ENCODE measurements at places on chromosomes 1 and 21.

- DNase-seq: no peak
Measured at GRCh38 chr1:16229976-16230740, 6.8 kb downstream of the CPLANE2 start.

DNA sequence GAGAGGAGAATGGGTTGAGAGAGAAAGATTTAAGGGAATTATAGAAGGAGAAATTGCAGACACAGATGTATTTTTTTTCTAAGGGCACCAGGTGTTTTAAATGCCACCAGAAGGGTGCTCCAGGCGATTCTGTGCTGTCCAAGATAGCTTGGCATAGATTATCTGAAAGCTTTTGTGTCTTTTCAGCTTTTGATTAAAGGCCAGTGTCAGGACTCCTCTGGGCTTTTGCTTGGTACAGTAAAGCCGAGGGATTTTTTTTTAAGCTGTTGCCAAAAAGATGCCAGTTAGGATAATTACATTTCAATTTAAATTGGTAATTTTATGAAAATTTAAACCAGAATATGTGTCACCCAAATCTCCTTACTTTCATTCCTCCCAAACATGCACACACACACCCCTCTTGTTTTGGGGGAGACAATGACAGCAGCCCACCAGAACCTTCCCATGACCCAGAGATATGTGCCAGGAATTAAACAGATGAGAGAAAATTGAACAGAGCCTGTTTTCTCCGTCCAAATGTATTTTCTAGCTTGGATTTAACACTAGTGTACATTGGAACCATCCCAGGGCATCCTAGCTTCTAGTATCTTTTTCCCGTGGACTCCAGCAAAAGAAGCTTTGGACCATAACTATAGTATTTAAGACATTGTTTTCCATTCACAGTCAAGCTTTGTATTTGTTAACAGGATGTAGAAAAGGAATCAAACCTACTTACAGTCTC is 670.7 kb upstream of the CXADR start:
- DNase-seq: no peak

DNA sequence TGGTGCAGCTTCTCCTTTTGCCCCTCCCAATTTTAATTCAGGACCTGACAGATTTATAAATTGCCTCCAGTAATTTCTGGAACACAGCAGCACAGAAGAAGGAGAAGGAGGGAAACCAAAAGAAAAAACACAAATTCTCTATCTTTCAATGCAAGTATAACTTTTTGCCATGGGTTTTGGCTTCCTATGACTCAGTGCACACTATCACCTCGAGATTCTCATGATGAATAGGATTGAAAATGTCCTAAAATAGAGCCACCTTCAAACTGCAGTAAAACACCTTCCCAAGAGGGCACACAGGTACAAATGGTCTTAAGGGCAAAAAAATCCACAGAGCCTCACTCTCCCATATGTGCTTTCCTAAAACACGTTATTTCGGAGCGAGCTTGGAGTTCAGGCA is 113.6 kb downstream of the HLCS start:
- no peak for DNase-seq

- DNase-seq: no peak
Measured at GRCh38 chr1:5949085-5949760, 43.0 kb downstream of the NPHP4 start.

DNA sequence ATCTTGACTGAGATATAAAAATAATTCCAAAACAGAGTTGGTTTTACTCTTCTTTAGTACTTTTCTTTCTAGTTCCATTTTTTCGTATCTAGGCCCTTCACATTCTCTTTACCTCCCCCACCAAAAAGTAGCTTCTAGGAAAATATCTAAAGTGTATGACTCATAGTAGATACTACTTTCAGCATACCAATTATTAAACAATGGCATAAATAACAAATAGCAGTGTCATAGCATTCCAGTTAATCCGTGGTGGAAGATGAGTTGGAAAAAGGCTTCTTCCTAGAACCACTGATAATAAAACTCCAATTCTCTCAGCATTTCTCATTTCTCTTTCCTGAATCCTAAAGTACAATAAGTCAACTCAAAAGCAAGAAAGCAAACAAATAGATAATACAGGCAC is 859.0 kb upstream of the B3GALT2 start:
- DNase-seq: no peak

- DNase-seq: no peak
Measured at GRCh38 chr1:247077213-247077612, 1.4 kb downstream of the ZNF670 start.

- DNase-seq: no peak
Measured at GRCh38 chr1:54610048-54610447, 13.3 kb downstream of the FAM151A start.

GRCh38 chr1:200351826-200352549 is 57.8 kb downstream of the ZNF281 start:
- DNase-seq: peak; percentile 67

DNA sequence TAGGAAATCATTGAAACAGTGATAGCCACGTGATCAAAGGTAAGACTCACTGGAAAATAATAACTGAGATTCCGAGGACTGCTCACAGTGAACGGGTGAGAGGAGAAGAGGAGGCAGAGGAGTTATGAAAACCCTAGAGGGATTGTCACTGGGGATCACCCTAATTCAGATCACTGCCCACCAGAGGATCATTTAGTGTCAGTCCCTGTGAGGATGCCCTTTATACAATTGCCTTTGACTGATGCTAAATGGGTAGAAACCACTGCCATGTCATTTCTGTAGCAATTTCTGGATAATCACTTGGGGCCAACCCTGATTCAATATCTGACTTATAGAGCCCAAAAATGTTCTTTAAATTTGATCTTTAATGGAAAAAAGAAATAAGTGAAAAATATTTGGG is 14.1 kb upstream of the VAV3 start:
- no peak for DNase-seq

GRCh38 chr1:226634166-226634588 is 85.6 kb downstream of the STUM start:
- DNase-seq: peak; percentile 60

- no peak for DNase-seq
Measured at GRCh38 chr1:207355060-207355459, 33.6 kb downstream of the CD55 start.

GRCh38 chr1:8903908-8904650 is 25.6 kb upstream of the ENO1 start:
- DNase-seq: no peak

- no peak for DNase-seq
Measured at GRCh38 chr1:161188381-161188780, 10.5 kb downstream of the ADAMTS4 start.

DNA sequence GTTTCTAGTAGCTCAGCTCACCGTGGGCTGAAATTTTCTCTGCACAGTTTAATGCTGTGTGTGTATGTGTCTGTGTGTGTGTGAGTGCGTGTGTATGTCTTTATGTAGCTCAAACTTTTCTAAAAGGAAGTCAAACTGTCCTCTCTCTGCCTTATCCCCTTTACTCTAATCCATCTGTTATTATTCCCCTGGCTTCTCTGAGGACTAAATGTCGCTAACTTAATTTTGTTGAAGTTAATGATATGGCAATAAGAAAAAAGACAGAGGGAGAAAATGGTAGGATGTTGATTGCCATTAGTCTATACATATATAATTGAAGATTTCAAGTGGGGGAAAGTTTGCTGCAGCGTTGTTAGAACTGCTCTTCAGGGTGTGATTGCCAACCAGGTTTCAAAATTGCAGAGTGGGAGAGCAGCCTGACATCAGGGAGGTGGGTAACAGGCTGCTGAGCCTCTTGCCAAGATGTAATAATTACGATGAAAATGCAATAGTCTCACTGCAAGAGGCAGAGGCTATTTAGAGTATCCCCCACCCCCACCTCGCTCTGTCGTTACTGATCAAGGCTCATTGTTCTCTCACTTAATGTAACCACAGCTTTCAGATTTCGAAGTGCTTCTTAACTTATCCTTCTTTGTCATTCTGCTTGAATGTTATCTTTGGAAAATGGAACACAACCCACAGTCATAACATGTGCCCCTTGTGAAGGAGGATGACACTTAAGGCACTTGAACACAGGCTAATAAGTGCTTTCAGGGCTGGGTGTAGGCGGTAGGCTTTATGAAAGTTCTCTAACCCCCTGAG is 559.0 kb upstream of the PLXNA2 start:
- peak; percentile 13 for DNase-seq

DNA sequence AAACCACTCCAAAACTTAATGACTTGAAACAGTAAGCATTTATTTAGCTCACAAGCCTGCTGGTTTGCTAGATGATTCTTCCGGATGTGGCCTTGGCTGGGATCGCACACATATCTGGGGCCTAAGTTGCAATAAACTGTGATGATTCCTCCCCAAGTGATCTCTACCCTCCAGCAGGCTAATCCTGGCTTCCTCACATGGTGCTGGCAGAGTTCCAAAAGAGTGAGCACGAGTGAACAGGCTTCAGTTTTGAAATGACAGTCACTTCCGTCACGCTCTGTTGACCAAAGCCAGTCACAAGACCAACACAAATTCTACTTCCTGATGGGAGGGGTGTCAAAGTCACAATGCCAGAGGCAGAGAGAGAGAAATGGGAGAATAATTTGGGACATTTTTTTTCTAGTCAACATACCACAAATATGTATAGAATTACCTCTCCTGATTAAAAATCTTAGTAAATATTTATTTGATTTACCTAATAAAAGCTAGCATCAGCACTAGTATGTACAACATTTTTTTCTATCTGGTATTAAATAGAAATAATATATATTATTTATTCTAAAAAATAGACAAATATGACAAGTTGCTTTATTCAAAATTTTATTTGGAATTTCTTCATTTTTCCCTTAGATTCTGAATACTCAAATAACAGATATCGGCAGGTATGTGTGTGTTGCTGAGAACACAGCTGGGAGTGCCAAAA is 292.7 kb downstream of the TPR start:
- DNase-seq: peak; percentile 95

DNA sequence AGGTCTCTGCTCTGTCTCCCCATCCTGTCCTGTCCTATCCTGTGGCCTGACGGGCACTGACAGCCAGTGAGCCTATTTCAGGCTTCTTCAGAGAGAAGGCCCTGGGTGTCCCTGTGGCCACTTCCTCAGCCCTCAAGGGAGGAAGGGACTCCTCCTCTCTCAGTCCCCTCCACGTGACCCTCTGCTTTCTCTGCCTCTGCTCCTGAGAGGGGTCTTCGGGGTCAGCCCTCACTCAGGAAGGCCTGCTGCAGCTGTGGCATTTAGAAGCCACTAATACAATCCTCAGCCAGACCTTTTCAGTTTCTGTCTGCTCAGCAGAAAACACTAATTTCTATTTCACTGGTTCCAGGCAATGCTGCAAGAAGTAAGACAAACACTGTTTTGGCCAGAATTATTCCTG is 43.6 kb upstream of the ETV3 start:
- DNase-seq: no peak

GRCh38 chr1:50418600-50419109 is 4.6 kb downstream of the DMRTA2 start:
- DNase-seq: no peak

DNA sequence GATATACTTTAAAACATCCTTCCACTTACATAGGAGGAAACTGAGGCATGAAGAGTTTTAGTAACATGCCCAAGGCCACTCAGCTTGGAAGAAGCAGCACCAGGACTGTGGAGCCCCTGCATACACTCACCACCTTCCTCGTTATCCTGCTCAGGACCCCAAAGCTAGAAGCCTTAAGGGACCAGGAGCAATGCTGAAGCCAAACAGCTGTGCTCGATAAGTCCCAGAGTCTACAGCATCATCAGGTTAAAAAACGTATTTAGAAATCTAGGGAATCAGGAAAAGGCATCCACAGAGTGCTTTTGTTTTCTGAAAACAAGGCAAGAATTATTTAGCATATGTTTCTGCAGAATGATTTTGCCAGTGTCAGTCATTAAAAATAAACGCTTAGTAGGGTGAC is 301.7 kb upstream of the ESRRG start:
- no peak for DNase-seq

GRCh38 chr1:162997499-162998285 is 71.5 kb upstream of the RGS4 start:
- no peak for DNase-seq

DNA sequence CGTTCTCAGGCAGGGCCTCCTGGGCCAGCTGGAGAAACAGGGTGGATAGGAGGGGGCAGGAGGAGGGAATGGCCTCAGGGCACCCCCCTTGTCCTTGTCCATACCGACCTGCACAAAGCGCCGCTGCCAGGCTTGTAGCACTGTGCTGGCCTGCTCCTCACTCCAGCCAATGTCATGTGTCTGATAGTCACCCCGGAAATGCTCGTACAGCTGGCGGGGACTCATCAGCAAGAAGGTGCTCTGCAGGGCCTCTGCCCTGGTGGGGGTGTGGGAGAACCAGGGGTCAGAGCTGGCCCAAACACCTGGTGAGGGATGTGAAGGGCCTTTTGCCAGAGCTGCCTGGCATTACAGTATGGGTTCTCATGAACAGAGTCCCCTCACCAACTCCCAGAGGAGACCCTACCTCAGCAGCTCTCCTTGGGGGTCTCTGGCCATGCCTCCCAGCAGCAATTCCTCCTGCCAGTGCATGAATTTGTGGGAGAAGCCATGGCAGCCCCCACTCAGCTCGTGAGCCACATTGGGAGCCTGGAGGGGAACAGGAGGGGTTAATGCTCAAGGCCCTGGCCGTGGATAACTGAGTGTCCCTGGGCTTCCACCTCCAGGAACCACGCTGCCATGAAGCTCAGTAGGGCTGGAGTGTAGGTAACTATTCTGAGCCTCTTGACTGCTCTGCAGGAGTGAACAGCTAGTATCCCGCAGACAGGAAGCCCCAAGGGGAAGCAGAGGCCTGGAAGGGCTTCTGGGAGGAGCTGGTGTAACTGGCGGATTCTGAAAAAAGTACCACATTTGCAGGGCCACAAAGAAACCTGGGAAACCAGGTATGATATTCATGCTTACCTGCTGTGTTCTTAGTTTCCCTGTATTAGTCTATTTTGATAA is 13.3 kb downstream of the PTCH2 start:
- peak; percentile 34 for DNase-seq

- no peak for DNase-seq
Measured at GRCh38 chr1:36857754-36858153, 176.6 kb downstream of the GRIK3 start.

- DNase-seq: no peak
Measured at GRCh38 chr1:109259674-109260557, 10.6 kb downstream of the CELSR2 start.

DNA sequence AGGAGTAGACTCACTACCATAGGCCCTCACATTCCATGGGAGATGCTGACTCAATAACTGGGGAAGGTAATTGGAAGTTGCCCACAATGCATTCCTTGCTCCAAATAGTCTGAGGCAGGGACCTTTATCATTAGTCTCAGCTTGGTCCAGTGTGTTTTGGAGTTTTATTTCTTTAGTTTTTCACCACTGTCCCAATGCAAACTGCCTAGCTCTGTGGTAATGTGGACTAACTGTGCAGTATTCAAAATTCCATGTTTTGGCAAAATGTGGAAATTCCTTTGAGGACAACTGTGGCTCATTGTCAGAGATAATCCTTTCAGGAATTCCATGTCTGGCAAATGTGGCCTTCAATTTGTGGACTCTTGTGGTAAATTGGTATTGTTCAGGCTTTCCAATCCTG is 78.1 kb upstream of the PAPPA2 start:
- no peak for DNase-seq
